ENCODE measurements at places on chromosomes 13 and 19.

DNA sequence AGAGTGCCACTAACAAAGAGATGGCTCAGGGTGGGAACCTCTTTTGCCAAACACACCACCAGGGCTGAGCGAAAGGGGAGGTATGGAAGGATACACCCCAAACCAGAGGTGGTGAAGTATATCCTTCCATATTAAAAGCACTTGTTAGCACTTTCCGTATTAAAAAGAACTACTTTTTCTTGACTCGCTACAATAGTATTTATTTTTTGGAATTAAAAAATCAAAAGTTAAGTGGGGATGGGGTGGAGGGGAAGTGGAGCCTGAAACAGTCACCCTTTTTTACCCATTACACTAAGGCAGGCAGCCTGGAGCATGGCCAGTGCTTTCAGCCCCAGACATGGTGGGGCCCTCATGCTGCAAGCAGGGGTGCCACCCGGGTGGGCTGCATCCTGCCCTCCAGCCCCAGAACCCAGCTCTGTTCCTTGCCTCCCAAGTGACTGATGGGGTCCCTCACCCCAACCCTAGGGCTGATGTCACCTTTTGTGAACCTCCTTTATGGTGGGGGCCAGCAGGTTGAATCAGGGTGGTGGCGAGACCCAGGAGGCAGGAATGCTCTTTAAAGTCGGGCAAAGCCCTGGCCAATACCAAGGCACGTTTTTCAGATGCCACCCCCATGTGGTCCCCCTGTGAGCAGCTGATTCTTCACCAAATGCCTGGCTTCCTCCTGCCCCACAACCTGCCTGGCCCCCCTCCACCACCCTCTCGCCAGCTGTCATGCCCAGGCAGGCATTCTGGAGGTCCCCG, 31.0 kb downstream of the LYL1 start:
- DNase-seq, result no peak

GRCh38 chr13:39095500-39095899, 57.2 kb downstream of the NHLRC3 start:
- DNase-seq, result peak; percentile 4

DNA sequence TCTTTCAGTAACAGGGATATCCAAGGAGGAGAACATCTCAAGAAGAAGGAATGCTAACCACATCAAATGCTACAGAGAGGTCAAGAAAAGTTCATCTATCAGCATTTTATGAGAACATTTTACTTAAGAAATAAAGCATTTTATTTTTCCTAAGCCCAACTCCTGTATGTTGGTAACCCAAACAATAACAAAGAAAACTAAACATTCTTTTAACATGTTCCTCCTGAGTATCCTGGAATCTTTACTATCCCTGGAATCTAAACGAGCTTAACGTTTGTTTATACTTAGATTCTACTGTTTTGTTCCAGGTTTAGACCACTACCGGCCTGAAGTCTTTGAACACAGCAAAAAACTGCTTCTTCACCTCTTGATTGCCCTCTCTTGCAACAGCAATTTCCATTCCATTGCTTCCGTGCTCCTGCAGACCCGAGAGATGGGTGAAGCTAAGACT, 89.7 kb downstream of the ZAR1L start:
- DNase-seq, result no peak

- no peak for DNase-seq
Observed at GRCh38 chr13:74093691-74094090, 40.5 kb downstream of the KLF12 start.

GRCh38 chr13:70203661-70204229, 95.5 kb upstream of the KLHL1 start:
- peak; percentile 2 for DNase-seq

- no peak for DNase-seq
Observed at GRCh38 chr13:36885901-36886300, 34.1 kb downstream of the SMAD9 start.

- DNase-seq, result no peak
Observed at GRCh38 chr13:36975172-36975571, 24.0 kb downstream of the ALG5 start.

DNA sequence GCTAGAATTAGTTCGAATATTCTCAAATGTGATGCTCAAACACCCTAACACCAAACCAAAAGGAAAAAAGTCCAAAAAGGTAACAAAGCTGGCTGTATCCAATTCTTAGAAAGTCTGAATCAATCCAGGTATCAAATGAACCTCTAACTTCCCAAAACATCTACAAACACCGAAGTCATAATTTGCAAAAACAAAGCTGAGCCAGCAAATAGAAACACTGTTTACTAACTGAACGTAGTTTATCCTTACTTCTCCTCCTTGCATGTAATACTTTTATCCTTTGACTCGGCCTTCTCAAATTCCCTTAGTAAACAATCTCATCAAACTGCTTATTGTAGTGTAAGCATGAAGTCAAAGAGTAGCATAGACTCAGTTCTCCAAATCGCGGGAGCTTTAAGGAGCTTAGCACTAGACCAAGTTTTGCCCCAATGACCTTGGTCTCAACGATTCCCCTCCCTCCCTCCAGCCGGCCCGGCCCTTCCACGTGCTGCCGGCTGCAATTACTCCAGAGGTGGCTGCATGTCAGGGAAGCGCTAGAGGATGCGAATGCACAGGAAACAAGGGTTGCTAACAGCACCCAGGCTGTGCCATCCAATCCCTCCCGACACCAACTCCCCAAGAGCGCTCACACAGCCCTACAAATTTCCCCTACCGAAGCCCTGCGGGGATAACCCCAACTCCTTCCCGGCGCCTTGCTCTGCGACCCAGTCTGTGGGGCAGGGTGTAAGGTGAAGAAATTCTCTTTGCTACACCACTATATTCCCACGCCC, 693 bp downstream of the XPO4 start:
- peak; percentile 46 for DNase-seq

- DNase-seq, result peak; percentile 13
Observed at GRCh38 chr19:37988758-37989635, 82.0 kb downstream of the SIPA1L3 start.

DNA sequence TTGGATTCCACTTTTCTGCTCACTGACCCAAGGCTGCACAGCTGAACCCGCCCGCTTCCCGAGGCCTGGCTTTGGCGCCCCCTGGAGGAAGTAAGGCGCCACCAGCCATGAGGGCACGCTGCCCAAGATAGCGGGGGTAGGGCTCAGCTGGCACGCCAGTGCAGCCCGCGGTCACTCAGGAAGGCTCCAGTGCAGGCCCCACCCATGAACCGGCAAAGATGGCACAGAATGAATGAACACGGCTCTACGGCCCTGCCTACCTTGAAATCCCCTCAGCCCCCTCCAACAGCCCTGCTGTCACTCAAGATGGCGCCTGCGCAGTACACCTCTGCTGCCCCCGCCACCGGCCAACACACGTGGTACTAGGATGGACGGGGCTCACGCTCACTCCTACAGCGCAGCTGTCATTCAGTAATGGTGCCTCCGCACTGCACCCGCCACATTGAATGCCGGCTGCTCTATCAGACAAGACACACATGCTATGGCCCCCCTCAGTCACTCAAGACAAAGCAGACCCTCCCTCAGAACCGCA, 3.0 kb downstream of the PEG3 start:
- no peak for DNase-seq

DNA sequence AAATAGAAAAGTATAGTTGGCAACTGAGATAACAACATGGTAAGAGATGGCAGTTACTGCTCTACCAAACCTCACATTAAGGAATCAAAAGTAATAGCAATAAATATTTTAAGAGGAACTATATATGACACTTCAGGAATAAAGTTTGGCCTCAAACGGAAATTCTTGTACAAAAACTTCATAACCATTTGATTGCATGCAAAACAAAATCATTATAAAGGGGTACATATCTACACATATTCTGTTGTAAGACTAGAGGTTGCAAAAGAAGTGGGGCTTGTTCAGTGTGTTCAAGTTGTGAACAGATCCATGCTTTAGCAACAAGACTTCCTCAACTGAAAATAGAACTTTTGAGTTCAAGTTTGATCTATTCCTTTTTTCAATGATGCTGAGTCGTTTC, 133.5 kb upstream of the MIR17HG start:
- DNase-seq, result no peak

DNA sequence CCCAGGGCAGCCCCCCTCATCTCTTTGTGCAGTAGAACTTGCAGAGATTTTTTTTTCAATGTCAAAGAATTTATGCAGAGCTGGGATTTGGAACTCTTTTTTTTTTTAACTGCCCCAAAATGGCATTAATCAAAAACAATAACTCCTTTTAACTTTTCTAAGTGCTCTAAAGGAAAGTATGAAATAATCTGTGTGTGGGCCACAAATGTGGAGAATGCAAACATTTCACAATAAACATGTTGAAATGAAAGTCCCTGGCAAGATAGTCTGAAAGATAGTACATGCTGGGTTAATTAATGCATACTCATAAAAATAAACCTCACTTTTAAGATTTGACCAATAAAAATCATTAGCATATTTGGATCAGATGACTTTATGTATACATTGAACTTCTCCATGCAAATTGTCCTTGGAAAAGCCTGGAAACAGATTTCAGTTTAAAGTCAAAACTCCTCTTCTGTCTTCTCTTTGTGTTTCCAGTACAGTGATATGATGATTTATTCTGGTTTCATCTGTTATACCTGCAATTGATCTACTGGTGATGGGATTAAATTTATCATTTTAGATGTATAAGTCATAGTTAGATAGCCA, 30.5 kb upstream of the ZNF536 start:
- no peak for DNase-seq

DNA sequence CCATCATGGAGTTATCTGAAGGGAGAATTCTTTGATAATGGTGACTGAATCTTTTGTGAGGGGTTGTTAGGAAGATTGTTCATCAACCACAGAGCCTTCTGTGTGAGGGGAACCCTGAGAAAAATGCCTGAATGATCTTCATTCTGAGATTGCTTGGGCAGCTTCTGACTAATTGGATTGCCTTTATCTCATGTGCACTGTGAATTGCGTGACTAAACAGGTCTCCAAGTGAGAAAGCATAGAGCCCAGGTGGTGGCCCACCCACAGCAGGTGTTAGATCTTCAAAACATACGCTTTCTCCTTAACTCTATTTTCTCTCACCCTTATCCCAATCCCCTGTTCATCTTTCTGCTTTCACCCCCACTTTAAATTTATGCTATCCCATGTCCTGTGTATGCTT, 58.3 kb downstream of the DOCK9 start:
- DNase-seq, result peak; percentile 61

- no peak for DNase-seq
Observed at GRCh38 chr13:42985312-42986175, 6.5 kb downstream of the EPSTI1 start.

GRCh38 chr19:57078802-57079201, 41.0 kb upstream of the USP29 start:
- no peak for DNase-seq

DNA sequence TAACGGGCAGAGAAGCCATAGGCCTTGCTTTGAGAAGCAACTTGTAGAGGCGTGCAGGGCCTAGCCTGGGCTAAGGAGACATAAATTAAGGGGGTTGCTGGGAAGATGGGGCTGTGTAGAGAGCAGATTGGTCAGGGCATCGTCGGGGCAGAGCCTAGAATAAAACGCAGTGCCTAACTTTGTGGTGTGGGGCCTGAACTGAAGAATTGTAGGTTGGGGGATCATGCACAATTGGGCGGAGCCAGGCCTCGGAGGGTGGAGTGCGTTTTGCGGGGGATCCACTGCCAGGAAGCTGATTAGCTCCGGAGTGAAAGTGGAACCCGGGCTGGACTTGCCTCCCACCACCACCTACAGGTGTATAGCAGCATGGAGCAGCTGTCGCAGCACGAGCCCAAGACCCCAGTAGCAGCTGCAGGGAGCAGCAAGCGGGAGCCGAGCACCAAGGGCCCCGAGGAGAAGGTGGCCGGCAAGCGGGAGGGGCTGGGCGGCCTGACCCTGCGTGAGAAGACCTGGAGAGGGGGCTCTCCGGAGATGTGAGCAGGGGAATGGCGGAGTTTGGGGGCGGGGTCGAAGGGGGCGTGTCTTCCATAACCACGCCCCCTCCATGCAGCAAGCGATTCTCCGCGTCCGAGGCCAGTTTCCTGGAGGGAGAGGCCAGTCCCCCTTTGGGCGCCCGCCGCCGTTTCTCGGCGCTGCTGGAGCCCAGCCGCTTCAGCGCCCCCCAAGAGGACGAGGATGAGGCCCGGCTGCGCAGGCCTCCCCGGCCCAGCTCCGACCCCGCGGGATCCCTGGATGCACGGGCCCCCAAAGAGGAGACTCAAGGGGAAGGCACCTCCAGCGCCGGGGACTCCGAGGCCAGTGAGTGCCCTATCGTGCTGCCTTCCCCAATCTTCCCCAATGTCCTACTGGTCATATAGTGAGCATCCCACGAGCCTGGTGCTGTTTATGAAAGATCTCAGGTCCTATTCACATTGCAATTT, 13.8 kb downstream of the DNASE2 start:
- DNase-seq, result peak; percentile 84

- DNase-seq, result no peak
Observed at GRCh38 chr13:93521307-93521706, 294.7 kb downstream of the GPC6 start.

DNA sequence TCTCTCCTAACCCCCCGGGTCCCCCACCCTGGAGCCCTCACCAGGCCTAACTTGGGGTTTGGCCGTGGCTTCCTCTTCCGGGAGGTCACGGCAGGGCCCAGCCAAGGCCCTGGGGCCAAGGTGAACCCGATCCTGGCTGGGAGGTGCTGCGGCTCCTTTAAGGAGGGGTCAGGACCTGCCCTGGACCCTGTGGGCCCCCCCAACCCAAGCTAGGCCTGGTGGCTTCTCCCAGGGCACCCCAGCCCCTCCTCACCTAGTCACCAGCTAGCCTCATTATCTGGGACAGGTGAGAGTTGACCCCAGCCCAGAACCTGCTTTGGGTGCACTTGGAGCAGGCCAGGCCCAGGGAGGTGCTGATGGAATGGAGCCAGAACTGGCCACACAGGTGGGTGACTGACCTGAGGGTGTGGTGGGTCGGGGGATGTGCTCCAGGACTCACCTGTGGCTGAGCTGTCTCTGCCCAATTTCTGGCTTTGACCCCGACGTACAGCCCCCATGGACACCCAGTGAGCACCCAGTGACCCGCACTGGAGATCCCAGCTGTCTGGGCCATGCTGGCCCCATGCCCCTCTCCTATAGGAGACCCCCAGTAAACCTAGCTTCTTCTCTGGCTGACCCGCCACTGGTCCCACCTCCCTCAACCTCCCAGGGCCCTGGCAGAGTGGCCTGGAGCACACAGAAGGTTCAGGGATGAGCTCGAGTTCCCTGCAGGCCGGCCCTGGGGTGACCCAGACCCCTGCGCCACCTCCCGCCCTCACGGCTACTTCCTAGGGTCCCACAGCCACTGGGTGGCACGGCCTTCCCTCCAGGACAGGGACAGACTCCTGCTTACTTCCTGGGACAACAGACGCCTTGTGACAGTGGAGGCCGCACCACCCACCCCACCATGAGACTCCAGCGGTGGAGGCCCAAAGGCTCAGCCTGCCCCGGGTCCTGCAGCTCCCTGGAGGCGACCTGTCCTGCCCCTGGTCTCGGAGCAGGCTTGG, 6.7 kb upstream of the MKNK2 start:
- no peak for DNase-seq

GRCh38 chr19:40512473-40513344, 45.9 kb downstream of the SPTBN4 start:
- no peak for DNase-seq

GRCh38 chr13:79187917-79188690, 218.0 kb downstream of the RBM26 start:
- DNase-seq, result no peak

- DNase-seq, result no peak
Observed at GRCh38 chr13:76023652-76024051, 387.5 kb downstream of the LMO7 start.

All from activated CD4-positive, alpha-beta T cell treated with anti-CD3 and anti-CD28 coated beads for 48 hours (primary cell).